ENCODE measurements at places on chromosomes 3 and 15.

- no peak for DNase-seq
These were observed 96.8 kb downstream of the DHX36 start for GRCh38 chr3:154227531-154227930.

DNA sequence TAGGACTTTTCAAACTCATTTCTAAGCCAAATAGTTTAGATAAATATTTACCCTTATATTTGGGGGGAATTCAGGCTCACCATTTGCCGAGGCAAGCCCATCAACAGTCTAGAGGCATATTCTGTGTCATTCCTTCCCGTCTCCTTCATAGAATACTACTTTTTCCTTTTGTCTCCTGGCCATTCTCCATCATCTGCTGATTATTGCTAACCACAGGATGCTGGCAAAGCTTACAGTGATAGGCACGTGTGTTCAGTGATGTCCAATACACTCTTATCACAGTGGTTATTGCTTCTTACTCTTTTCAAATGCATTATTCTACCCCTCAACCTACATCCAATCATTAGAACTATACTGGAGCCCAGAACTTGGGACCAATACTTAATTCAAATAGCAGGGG, 130.6 kb upstream of the ZBED2 start:
- DNase-seq, result no peak

GRCh38 chr3:104956620-104957345, 409.9 kb upstream of the ALCAM start:
- DNase-seq, result no peak

DNA sequence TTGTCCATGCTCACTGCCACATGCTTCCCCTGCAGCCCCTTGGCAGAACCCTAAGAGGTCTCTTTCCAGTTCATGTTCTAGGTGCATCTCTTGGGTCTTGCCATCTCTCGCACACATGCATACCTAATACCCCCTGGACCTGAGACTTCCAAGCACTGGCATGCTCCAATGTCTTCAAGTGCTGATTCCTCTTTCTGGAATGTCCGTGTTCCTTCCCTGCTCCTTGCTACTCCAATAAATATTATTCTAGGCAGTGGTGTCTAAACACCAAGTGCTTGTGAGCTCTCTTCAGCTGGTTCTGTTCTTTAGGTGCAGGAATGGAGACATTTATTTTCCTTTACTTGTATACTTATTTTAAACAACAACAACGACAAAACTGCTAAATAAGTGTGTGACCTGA, 370.1 kb downstream of the LPP start:
- no peak for DNase-seq

DNA sequence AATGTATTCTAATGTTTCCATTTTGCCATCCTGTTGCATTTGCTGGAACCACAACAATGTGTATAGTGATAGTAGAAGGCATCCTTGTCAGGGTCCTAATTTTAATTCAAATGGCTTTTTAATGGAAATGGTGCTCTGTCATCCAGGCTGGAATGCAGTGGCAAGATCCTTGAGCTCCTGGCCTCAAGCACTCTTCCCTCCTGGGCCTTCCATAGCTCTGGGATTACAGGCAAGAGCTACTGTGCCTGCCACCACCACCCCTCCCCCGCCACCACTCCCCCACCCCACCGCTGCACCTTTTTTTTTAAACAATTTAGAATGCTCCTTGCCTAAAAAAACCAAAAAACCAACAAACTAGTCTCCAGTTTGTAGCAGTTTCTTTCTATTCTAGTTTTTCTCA, 15.2 kb upstream of the IQCF6 start:
- DNase-seq, result no peak

GRCh38 chr3:24191801-24192403, 246.8 kb downstream of the NR1D2 start:
- DNase-seq, result no peak

DNA sequence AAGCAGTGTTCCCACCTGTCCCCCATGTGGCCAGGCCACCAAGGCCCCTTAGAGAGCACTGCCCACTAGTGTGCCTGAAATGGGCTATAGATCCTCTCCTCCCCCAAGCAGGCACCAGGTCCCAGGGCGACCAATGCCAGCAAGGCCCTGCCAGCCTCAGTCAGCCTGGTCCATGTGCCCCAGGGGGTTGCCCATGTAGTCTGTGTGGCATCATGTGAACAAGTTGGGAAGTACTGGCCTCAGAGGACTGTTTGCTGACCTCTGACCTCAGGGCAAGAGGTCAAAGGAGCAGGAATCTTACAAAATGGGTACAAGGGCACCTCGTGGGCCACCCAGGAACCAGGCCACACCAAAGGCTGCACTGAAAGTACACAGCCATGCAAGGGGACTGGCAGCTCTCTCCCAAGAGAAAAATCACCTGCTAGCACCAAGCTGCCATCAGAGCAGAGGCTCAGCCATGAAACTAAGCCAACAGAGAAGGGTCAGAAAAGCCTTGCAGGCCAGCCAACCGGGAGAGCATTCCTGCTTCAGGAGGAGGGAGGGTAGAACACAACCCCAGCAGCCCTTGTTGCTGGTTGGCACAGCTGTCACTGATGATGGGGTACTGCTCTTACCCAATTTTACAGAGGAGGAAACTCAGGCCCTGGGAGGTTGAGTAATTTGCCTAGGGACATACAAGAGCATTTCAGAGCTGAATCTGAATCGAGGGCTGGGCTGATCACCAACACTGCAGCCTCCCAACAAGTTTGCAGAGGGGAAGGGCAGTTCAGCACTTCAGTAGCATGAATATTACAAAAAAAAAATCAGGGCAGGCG, 5.2 kb upstream of the FURIN start:
- no peak for DNase-seq

- DNase-seq, result no peak
These were observed 53.3 kb upstream of the MELTF start for GRCh38 chr3:197082871-197083270.

DNA sequence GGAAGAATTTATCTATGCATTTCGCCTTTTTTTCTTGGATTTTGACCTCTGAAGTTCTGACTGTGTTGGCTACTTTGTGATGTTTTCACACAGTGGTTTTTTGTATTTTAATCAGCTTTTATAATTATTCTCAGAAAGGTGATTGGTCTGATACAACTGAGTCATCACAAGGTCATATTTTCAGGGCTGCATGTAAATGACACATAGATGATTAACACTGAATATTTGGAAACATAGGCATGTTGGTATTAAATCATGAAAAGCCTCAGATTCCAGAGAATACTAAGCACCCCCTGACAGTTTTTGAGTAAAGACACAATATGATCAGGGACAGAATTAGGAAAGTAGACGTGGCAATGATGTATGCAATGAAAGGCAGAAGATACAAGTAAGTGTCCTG, 175.5 kb upstream of the SLCO3A1 start:
- no peak for DNase-seq

DNA sequence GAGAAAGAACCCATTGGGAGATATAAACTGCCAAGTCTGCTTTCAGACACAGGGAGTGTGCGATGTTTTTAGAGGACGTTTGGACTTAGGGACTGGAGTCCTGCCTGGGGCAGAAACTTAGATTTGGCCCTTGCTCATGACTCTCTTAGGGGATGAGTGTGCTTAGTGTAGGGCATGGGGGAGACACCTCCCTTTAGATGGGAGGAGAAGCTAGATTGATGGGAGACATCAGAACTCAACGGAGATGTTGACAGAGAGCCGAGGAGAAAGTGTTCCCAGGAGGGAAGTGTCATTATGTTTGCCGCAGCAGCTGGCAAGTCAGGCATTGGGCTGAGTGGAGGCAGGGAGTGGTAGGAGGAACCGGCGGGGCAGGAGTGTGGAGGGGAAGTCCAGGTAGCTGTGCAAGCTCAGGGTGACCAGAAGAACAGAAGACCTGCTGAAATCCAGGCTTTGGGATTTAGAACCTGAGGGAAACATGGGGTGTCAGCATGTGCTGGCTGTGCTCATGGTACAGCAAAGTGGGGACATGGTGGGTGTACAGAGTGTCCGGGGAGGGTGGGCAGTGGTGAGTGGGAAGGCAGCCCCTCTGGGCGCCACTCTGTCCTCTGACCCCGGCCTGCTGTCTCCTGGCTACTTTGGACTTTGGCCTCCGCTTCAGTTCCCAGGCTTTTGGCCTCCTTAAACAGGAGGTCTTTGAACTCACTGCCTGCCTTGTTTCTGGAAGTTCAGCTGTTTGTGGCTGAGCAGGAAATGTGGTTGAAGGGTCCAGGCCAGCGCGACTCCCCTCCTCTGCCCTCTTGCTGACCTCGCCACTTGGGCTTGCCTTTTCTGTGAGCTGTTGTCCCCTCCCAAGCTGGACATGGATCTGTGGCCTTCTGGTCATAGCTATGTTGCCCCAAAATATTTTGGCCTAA, 324.0 kb upstream of the LRRFIP2 start:
- peak; percentile 31 for DNase-seq

- DNase-seq, result no peak
These were observed 60.0 kb upstream of the DCBLD2 start for GRCh38 chr3:98961161-98962155.

DNA sequence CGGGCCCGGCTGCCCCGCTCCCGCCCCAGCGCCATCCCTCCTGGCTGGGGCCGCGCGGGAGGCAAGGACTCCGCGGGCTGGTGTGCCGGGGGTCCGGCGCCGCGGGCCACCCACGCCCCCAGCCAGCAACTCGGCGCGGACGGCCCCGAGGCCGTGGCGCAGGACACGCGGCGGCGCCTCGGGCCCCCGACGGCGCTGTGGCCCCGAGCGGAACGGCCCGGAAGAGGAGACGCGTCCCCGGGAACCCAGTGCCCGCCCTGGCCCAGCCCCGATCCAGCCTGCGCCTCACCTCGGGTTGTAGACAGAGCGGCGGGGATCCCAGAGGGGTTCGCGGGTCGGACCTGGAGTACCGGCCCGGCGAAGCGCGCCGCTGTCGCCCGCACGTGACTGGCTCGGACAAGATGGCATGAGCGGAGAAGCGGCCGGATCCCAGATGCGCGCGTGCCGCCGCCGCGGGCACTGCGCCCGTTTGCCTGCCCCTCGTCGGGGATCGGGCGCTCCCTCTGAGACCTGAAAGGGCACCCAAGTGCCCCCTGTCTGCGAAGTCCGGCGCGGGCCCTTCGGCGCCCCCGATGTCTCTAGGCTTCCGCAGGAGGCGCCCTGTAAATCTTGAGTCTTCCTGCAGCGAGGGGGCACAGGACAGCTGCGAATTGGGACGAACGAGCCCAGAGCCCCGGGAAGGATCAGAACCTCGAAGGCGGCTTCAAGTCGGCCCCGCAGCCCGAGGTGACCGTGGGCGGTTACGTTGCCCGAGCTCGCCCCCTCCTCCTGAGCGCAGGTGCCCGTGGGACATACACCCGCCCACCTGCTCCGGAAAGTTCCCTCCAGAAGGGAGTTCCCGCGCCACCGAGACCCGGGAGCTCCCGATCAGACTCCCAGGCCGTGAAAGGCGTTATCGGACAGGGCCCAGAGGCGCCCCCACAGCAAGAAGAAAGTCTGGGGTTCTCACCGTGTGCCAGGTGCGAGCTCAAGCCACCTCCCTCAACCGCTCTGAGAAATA, 598 bp upstream of the SFMBT1 start:
- DNase-seq, result peak; percentile 41

GRCh38 chr3:139203752-139204151, 140.1 kb upstream of the MRPS22 start:
- no peak for DNase-seq

GRCh38 chr3:37202035-37202434, 27.7 kb upstream of the LRRFIP2 start:
- DNase-seq, result no peak

DNA sequence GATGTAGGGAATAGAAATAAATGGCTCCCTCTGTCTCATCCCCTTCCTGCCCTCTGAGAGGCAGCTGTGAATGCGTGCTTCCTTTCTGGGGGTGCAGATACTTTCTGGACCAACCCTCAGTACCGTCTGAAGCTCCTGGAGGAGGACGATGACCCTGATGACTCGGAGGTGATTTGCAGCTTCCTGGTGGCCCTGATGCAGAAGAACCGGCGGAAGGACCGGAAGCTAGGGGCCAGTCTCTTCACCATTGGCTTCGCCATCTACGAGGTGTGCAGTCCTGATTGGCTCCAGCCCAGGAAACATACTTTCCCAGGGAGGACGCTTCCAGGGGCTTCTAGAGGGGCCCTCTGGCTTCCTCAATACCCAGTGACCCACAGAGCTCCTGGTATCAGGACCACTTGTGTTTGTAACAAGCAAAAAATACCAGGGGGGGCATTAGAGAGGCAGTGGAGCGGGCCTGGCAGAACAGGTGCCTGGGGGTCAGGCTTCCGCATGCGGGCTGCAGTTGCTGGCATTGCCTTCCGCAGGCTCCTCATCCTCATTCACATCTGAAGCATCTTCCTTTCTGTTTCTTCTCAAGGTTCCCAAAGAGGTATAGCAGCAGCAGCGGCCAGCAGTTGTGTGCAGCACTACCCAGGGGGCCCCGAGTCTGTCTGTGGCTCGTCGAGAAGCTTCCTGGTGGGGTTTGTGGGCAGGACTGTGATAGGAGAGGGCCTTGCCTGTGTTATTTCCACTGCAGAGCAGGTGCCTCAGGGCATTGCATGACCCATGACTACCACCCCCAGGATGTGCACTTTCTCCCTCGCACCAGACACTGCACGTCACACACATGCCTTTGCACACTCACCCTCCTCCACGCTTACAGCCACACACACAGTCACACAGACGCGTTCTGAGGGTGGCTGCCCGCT, 42.5 kb downstream of the CAPN3 start:
- DNase-seq, result no peak

GRCh38 chr3:128532012-128532983, 39.3 kb upstream of the GATA2 start:
- DNase-seq, result no peak

GRCh38 chr3:14921034-14921616, 26.3 kb upstream of the NR2C2 start:
- peak; percentile 89 for DNase-seq

DNA sequence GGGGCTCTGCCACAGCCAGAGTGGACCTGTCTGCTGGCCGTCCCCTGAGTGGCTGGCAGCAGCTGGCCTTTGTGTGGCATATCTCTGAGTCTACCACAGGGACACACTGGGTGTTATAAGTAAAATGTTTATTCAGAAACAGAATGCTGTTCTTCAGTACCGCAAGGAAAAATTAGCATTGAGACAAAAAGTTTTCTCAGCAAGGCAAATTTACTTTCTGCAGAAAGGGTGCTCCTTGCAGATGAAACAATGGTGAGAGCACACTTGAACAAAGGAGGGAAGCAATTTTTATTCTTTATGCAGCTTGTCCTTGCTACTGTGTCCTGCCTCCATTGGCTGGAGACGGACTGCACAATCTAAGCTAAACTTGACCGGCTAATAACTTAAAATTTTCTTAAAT, 4.0 kb downstream of the TMEM89 start:
- no peak for DNase-seq

GRCh38 chr3:11554236-11554610, 89.5 kb downstream of the VGLL4 start:
- DNase-seq, result peak; percentile 16

DNA sequence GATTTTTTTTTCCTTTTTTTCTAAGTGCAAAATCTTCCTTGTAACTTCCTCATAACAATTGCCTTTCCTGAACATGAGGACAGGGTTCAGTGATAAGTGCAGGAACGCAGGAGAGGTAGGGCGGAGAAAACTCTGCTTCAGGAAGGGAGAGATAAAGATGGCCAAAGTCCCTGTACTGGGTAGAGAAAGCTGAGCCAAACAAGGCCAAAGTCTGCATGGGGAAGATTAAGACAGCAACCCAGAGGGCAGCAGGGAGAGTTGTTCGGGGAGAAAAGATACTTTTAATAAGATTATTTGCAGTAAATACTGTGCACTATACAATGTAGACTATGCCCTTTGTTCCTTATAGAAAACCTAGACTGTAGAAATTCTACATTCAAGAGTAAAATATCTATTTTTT, 55.4 kb upstream of the LRRFIP2 start:
- DNase-seq, result no peak

- no peak for DNase-seq
These were observed 46.4 kb downstream of the KCNAB1 start for GRCh38 chr3:156166808-156167207.

GRCh38 chr3:23303601-23304217, 100.6 kb downstream of the UBE2E2 start:
- DNase-seq, result no peak

- DNase-seq, result no peak
These were observed 335.9 kb downstream of the VPS13C start for GRCh38 chr15:61724251-61724939.
